ENCODE measurements at places on chromosomes 1 and 21. TPM values are rescaled to one million over a fixed set of nuclear protein-coding genes. Genes with fewer than 3 reads are reported as not detected.

HCRTR1 gene
- total RNA-seq = not detected

DNA sequence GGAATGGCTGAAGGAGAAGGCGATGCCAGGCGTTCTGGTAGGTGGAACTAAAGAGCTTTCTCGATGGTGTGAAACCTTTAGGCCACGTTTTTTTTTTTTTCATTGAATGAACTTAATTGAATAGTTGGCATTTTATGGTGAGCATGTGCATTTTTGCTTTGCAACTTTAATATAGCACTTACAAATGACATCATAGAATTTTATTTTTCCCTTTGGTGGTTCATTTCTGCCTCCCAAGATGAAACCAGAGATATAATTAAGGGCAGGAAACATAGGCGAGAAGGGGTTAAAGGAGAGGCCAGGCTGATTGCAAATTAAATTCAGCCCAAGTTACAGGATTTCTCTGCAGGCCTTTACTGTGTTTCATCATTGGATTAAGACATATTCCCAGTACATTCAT lies 85.5 kb upstream of the L1TD1 start:
- no peak for DNase-seq

CADM3 gene
- total RNA-seq = 0.42 TPM

CD52 gene
- total RNA-seq = 1,020 TPM

ANKRD65 gene
- total RNA-seq = 7.9 TPM

GRCh38 chr21:25952306-25952705 lies 217.5 kb downstream of the GABPA start:
- DNase-seq = no peak

GRCh38 chr1:119715542-119715941 lies 3.8 kb downstream of the PHGDH start:
- DNase-seq = no peak

DNA sequence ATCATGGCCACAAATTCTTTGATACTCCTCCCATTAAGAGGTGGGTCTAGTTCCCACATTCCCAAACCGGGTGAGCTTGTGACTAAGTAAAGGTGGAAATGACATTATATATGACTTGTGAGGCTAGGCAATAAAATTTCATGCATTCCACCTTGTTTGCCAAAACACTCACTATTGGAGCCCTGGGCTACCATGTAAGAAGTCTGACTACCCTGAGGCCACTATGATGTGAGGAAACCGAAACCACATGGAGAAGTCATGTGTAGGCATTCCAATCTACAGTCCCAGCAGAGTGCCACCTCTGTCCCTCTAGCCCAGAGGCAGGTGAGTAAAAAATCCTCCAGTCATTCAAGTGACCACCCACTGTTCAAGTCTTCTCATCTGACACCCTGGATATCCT lies 17.9 kb upstream of the SMG7 start:
- no peak for DNase-seq

GRCh38 chr1:200890818-200891773 lies 3.6 kb upstream of the INAVA start:
- no peak for DNase-seq

DNA sequence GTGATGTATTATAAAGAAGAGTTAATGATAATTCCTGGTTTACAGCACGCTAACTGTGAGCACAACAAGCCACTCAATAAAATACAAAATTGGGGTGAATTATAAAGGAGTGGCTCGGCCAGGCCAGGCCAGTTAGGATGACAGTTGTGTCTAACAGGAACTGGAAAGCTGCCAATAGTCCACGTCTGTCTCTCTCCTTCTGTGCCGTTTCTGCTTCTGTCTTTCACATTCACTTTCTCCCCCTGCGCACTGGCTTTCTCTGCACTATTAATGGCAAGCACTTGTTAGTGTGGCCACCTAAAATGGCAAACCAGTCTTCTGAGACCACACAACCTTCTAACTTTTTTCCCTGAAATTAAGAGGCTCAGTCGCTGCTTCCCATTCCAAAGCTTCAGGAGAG lies 394.3 kb downstream of the NTNG1 start:
- DNase-seq = no peak

DNA sequence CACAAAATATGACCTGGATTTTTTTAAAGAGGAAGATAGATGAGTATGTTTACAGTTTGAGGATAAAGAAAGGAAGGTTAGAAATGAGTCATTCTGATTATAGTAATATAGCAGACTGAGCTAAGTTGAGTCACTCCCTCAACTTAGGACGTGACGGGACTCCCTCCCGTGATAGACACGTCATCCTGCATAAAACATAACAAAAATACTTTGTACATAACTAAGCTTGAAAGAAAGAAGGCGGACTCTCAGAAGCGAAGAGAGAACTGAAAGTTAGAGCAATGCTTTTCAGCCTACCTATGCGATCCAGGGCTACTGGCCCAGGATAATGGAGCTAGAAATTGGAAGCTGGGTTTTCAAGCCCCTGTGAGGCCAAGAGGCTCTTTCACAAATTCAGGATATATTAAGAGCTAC lies 53.0 kb upstream of the DESI2 start:
- DNase-seq = no peak

ANGPTL1 gene
- 3.9 TPM for total RNA-seq

DNA sequence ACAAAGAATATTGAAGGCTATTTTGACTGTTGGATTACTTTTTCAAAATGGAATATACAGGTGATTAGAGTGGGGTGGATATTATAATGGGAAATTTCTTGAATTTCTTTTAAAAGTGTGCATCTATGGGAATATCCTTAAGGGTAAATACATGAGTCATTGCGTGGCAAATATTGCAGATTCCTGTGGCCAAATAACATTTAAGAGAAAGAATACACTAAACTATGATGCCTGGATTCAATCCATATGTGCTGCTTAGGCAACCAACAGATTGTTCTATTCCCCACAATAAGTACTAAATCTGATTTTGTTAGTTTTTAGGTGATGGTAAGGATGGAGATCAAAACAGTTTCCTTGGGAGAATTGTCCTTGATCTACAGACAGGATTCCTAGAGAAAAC lies 119.5 kb downstream of the HMCN1 start:
- DNase-seq = no peak

DNA sequence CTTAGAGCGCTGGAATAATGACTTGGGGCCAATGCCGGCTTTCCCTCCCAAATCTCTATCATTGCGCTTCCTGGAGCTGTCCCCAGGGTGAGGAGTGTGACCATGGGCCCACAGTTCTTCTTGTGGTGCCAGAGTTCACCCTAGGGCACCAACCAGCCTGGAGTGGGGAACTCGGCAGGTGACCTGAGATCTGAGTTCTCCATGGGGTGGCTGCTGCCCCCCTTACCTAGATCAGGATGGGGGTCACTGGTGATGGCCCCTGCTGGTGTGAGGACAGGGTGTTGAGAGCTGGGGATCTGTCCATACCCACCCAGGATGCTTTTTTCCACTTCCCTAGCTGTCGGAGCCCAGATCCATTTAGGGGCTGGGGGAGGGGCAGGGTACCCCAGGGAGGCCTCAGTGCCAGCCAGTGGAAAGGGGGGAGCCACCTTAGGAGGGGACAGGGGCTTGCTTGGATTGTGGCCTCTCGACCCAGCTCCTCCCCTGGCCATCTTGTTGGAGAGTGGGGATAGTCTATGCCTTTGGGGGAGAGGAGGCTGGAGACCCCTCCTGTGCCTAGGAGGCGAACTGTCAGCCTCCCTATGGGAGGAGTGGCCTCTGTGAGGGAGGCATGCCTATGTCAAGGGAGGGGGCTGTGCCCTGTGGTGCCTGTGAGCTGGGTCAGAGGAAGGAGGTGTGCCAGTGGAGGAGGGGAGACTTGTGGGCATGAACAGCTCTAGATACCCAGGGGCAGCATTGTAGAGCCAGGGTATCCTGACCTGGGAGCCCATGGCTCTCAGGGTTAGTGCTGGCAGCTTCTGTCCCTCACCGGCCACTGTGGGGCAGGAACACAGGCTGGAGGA lies 1.7 kb downstream of the FOXO6 start:
- DNase-seq = no peak

DNA sequence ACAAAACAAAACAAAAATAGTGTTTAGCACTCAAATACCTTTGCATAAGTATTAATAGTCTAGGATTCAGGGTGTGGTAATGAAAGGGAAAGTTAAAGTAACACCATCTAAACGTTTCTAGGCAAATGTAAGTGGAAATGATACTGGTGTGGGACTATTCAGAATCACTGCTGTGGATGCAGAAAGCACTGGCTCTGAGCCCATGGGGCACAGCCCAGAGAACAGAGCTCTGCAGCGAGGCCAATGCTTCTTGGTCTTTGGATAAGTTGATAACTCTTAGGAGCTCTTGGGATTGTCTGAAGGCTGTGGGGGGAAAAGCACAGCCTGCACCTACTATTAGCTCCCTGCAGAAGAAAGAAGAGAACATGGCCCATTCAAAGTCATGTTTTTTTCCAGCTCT lies 21.4 kb upstream of the DNM3 start:
- no peak for DNase-seq

NMNAT2 gene
- 0.28 TPM for total RNA-seq

DNA sequence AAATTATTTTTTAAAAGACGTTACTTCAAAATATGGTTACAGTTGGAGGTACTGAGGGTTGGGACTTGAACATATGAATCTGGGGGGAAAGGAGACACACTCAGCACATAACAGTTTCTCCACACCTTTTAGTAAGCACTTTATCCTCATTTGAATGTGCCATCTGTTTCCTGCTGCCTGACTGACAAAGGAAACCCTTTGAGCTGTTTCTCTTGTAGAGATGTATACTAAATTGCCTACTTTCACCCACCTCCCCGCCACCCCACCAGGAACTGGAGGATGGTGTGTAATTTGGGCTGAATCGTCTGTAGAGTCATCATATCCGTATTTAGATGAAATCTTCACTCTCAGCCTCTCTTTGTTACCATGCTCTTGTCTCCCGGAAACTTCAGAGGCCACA lies 108.1 kb downstream of the KAZN start:
- no peak for DNase-seq

DNA sequence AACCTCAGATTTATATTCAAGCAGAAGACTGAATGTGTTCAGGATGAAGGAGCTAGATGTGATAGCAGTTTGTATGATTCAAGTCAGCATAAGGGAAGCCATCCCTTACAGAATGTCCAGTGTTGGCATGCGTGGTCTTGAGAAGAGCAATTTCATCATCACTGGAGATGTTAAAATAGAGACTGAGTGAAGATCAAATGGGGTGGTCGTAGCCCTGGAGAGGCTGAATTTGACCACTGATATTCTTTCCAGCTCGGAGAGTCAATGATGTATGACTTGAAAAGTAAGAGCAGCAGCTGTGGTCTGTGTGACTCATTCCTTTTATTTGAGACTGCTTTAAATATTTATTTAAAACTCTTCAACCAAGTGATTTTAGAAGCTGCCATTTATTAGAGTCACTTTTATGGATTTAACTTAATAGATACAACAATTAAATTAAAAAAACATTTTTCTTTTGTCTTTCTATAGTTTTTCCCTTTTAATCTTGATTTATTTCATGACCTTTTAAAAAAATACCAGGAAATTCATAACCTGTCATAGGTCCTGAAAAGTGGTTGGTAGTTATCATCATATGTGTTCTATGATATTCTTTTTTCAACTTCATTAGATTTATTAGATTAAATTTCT lies 15.5 kb downstream of the FMN2 start:
- DNase-seq = no peak

DNA sequence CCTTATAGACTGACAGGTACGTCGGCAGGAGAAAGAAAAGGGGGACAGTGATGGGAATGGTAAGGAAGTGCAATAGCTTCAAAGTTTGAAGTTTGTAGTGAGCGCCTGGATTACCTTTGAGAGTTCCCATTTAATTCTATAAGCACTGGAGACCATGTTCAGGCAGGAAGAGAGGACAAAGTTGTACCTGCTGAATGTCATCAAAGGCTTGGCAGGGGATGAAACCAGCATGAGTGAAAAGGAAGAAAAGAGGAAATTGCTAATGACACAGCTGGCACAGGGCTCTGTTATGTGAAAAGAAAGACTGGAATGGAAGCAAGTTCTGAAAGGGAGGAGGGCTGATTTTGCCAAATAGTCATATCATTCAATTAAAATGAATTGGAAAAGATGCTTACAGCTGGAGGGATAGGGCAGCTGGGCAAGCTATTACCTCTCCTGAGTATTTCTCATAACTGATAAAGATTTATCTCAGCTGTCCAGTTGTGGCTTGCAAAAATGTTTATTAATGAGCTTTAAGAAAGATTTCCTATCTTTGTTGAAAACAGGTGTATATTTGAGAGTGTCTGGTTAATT lies 109.2 kb downstream of the HMCN1 start:
- no peak for DNase-seq

FAAH gene
- total RNA-seq = 10.9 TPM

- no peak for DNase-seq
Observed at GRCh38 chr1:1875932-1876331, 15.0 kb downstream of the GNB1 start.

SLC5A9 gene
- 0.05 TPM for total RNA-seq

DNA sequence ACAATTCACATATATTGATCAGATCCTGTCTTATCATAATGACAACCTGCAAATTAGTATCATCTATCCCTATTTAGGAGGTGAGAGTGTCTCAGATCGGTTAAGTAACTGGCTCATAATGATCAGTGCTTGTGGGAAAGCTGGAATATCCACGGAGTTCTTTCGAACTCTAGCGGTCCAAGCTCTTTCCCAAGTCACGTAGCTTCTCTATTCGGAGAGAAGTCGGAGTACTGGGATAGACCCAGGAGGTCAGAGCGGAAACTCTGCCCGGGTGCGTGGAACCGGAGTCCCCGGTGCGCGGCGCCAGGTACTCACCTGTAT lies 339 bp downstream of the PTGS2 start:
- DNase-seq = no peak

- peak; percentile 57 for DNase-seq
Observed at GRCh38 chr1:12173631-12174121, 6.9 kb downstream of the TNFRSF1B start.

JAM2 gene
- total RNA-seq = 1.9 TPM

DNA sequence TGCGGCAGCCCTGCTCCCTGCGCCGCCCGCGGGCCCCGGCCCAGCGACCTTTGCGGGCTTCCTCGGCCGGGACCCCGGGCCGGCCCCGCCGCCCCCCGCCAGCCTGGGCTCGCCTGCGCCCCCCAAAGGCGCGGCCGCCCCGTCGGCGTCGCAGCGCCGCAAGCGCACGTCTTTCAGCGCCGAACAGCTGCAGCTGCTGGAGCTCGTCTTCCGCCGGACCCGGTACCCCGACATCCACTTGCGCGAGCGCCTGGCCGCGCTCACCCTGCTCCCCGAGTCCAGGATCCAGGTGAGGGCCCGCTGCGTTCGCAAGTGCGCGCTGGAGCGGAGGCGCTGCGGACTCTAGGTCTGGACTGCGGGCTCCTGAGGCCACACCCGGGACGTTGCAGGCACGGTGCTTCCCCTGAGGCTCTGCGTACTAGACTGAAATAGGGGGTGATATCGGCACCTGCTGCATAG lies 351 bp downstream of the MIXL1 start:
- no peak for DNase-seq

DNA sequence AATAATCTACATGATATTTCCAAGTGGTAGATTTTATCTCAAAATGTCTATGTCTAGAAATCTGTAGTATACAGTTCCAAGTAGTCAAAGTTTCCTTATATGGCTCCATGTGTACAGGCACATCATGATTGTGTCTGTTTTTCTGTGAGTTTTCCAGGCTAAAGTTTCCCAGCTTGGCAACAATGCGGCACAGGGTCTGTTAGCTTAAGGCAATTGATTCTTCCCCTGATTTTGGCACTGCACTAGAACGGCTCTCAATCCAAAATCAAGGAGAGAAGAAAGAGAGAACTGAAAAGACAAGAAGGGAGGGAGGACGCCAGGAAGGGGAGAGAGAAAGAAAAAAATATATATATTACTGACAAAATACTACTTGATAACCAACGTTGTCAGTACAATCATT lies 193.9 kb upstream of the SNX7 start:
- DNase-seq = no peak

GRCh38 chr1:9780554-9781110 lies 43.1 kb downstream of the CLSTN1 start:
- no peak for DNase-seq

COG2 gene
- 27.1 TPM for total RNA-seq

TESK2 gene
- 3.9 TPM for total RNA-seq

GRCh38 chr1:217590598-217590997 lies 40.3 kb downstream of the GPATCH2 start:
- DNase-seq = no peak
